ENCODE measurements at places on chromosomes 5 and 9.

DNA sequence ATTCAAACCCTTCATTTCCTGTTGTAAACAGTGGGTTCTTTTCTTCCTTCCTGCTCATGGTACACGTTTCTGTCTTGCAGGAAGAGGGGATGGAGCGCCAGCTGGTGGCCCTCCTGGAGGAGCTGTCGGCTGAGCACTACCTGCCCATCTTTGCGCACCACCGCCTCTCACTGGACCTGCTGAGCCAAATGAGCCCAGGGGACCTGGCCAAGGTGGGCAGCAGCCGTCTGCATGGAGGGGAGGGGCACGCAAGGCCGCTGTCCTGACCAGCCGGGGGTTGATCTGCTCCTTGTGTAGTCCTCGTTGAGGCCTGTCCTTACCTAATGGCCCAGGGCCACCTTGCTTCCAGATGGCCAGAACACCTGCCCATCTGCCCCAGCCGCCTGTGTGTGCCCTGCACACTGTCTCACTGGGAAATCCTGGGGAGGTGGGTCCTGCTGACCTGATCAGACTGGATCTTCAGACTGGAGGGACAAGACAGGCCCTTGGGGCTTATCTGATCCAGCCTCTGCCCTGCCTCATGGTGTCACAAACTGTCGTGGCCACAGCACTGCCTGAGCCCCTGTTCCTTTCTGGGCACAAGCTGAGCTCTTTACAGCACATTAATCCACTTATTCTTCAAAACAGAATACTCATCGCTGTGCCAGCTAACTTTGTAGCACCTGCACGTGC, 44.7 kb downstream of the LRSAM1 start:
- DNase-seq: no peak

- DNase-seq: no peak
Observed at GRCh38 chr5:125298746-125299379, 552.4 kb upstream of the ZNF608 start.

- DNase-seq: no peak
Observed at GRCh38 chr5:174751154-174752000, 27.0 kb downstream of the MSX2 start.

DNA sequence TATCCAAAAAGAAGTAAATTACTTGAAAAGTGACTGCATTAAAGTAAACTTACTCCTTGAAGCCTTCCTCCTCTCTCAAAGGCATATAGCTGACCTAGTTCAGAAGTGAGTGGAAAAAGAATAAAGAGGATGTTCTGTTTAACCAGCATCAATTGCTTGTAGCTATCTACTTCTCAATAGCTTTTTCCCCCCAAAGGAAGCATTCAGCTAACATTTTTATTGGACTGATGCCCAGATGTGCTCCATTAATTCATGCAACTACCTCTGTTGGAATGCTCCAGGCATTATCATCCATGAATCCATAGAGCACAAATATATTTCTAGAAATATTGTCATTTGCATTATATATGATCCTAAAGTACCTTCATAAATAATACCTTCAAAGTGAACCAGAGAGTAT, 132.8 kb downstream of the RASEF start:
- no peak for DNase-seq

DNA sequence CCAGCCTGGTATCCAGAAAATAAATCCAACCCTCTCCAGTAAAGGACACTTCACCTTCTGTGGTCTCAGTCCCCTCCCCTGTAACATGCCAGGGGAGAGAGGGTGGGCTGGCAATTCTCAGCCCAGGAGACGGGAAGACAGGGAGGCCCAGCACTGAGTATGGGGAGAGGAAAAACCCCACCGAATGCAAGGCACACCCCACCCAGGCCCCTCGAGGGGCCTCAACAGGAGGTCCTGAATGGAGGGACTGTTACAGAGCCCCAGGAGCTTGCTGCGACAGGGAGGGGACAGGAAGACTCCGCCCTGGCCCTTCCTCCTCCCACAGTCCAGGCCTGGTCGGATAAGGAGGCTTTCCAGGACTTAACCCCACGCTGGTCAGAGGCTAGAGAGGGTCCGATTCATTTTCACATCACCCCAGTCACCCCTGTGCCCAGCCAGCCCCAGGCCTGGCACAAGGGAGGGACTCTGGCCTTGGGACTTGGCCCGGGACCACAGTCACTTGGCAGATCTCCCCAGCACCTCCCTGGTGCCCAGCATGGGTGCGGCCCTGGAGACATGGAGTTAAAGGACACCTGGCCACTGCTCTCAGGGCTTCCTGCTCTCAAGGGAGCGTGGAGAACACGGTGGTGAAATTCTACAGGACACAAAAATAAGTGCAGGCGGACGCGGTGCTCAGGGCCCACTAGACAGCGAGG, 44.9 kb upstream of the STXBP1 start:
- DNase-seq: no peak

DNA sequence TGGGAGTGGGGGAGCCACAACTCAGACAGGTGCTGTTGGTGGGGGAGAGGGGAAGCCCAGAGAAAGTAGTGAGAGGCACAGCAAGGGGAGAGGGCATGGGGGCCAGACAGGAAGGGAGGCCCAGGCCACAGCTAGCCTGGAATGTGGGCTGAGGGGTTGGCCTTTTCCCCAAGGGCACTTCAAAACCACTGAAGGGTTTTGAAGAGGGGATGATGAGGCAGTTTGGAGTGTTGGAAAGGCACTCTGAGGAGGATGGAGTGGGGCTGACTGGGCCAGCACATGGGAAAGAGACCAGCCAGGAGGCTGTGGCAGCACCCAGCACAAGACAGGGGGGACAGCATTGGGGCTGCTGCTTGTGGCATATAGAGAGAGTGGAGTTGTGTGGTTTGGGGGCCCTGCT, 3.8 kb downstream of the PSD2 start:
- no peak for DNase-seq

- DNase-seq: no peak
Observed at GRCh38 chr9:108591121-108591520, 264.7 kb downstream of the ACTL7B start.

DNA sequence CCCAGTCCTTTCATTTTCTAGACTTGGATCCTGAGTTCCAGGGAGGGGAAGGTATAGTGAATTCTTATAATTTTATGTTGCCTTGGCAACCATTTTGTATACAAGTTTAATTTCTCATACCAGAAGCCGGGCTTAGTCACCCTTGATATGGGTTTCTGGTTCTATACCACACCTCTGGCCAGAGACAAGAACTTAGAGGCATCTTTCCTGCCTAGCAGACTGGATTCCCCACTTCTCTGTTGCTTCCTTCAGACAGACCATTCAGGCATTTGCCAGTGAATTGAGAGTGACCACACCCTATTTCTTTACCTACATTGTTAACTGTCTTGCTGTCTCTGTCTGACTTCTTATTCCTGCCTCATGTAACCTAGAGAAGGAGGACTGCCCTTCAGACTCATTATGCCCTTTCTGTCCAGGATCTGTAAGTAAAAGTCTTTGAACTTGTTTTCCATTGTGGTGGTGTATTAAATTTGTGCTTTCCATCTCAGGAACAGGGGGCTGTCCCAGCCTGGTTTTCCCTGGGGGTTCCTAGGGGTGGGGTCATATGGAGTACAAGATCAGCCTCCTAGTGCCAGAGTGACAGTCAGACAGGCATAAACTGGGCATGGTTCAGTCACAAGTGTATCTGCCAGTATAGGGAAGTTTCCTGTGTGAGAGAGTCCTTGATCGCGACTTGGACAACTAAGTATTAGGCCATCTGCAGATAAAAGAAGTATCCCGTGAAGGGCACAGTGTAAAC, 27.4 kb downstream of the TNFSF8 start:
- no peak for DNase-seq

- DNase-seq: no peak
Observed at GRCh38 chr9:114280636-114281472, 42.0 kb upstream of the ORM1 start.

DNA sequence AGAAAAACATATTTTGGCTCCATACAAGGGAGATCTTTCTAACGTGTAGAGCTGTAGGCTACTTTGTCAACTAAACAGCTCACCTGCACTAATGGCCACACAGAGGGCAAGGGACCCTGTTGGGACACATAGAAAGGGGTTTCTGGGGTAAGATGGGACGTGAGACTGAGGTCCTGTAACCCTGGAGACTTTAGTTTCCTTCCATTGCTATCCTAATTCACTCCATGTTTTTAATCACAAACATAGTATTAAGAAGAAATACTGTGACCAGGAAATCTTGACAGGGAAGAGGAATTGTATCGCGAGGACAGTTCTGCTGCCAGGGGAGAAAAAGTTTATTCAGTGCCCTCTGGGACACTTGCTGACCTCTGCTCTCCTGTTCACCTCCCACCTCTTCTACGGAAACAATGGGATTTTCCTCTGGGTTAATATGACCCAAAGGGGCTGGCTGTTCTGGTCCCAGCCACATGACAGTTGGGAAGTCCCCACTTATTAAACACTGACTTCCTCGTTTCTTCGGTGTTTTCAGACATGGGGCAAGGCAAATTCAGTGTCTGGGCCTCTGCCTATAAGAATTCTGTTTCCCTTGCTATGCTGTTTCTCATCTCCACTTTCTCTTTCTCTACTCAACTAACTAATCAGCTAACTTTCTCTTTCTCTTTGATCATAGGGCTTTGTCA, 106.9 kb upstream of the SEMA6A start:
- no peak for DNase-seq

DNA sequence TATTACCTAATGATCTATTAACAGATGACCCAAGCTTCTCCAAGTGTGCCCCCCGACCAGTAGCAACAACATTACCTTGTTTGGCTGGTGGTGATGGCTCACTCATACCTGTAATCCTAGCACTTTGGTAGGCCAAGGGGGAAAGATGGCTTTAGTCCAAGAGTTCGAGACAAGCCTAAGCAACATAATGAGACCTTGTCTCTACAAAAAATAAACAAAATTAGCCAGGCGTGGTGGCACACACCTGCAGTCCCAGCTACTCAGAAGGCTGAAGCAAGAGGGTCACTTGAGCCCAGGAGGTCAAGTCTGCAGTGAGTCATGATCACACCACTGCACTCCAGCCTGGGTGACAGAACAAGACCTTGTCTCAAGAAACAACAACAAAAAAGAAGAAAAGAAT, 62.9 kb downstream of the GCNT1 start:
- no peak for DNase-seq

GRCh38 chr9:127035423-127035822, 87.0 kb downstream of the ANGPTL2 start:
- no peak for DNase-seq

DNA sequence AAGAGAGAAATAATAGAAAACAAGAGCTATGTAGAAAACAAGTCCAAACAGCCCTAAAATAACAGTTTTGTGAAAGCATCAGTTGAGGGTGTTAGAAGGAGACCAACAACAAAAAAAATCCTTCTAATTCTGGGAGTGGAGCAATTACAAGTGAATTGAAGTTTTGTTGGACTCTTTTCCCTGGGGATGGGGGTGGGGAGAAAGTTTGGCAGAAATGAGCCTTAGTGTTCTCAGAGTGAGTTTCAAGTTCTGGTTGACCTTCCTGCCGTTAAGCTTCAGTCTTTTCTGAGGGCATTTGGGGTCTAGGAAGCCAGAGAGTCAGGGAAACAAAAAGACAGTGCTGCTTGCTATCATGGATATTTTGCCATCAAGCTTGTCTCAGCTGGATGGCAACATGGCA, 106.3 kb upstream of the TRIM32 start:
- DNase-seq: no peak

- DNase-seq: no peak
Observed at GRCh38 chr5:69374911-69375446, 5.4 kb downstream of the RAD17 start.

DNA sequence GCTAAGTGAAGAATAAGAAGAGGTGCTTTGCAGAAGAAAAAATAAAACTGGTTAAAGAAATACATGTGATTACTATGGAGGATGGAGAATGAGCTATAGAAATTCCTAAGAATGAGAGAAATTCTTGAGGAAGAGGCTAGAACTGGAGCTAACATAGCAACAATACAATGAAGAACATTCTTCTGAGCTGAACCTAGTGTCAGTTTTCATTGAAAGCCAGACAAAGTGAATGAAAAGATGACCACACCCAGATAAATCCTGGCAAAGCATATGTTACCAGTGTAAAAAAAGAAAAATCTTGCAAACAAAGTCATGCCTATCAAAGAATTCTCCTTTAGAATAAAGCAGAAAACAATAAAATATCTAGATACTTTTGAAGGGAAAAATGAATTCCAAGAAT, 39.6 kb downstream of the SGCD start:
- DNase-seq: no peak

DNA sequence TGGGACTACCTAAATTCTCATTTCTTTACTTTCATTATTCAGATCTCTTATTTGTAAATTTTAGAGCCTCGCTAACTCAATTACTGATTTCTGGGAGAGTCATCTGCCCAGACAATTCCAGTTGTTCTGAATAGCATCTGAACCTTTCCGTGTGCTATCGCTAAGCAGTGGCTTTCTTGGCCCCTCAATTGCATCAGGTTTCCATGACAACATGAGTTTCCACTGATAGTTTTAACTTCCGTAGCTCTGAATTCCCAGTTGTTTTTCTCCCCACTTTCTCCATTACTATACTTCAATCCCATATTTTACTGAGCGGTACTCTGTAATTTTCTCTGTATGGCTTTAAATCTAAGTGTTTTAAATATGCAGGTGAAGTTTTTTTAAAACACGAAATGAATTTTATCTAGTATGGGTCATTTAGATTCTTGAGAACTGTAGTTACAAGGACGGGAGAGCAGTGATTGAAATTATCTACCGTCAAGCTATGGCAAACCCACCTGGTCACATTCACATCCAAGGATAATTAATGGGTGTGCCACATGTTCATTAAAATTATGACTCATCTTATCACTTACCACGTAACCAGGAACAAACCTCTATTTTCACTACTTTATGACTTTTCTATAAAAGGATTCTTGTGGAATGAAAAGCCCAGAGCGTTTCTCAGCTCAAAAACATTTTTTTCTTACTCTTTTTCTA, 223.5 kb upstream of the PCSK5 start:
- DNase-seq: no peak

GRCh38 chr9:97666907-97667686, 30.0 kb downstream of the XPA start:
- DNase-seq: no peak

GRCh38 chr5:158135682-158136179, 276.8 kb upstream of the CLINT1 start:
- no peak for DNase-seq

DNA sequence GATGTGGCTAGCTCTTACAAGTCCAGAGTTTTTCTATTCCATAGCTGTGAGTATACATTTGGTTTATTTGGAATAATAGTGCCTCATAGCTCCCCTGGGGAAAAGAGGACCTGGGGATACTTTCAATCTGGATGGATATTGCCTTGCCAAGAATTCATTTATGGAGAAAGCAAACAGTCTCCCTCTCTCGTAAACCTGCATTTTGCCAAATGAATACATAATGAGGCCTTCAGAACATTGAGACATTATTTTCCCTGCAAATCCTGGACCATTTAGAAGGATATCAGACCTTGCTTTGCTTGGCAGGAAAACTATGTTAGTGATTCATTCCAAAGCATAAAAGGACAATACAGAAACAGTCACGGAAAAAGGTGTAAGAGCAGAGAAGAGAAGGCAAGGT, 569.6 kb upstream of the BRINP1 start:
- no peak for DNase-seq

GRCh38 chr5:9865574-9865973, 235.4 kb upstream of the TAS2R1 start:
- DNase-seq: no peak

- no peak for DNase-seq
Observed at GRCh38 chr9:38051780-38052546, 17.1 kb downstream of the SHB start.

- DNase-seq: no peak
Observed at GRCh38 chr9:132586830-132587591, 4.6 kb downstream of the BARHL1 start.
